ENCODE measurements at places on chromosomes 6 and 20. TPM values are rescaled to one million over a fixed set of nuclear protein-coding genes. Genes with fewer than 3 reads are reported as not detected.
A peak's percentile ranks its signal among the peaks of the same experiment; 100 is the strongest.

The HLA-DMB gene
- 2.2 TPM for total RNA-seq

DNA sequence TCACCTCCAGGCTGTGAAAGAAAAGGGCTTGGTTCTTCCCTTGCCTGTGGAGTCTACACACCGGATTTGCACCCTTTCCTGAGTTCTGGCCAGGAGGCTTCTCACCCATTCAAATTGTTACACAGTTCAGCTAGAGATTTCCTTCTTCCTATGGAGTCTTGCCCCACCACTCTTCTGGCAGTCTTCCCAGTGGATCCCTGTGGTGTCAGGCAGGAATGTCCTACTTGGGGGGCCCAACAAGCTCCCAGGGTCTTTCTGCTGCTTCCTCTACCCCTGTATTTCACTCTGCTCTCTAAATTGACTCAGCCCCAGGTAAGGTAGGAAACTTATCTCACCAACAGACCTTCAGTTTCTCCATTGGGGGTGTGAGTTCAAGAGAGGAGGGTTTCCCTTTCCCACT, 14.0 kb upstream of the CST9L start:
- DNase-seq: no peak

DNA sequence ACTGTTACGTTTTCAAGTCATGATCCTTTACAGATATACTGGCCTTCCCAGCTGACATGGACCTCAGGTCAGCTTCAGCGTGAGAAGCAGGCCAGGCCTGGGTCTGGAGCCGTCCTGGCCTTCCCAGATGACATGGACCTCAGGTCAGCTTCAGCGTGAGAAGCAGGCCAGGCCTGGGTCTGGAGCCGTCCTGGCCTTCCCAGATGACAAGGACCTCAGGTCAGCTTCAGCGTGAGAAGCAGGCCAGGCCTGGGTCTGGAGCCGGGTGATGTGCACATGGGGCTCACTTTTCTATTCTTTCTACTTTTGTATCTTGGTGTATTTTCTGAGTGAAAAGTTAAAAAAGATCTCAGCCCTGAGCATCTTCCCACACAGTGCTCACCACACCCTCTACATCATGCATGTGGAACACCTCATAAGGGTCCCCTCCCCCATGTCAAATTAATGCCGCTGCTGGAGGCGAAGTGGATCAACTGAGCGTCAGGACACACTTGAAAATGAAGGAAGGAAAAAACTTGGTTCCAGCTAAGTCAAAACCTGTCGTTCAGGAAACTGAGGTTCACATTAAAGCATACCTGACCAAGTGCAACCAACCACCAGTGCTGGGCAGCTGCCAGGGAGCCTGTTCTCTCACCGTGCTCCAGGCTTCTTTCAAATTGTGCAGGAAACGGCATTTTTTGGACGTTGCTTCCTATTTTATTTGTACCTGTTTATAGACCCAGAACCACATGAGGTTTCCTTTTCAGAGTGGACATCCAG, 32.2 kb downstream of the KIF25 start:
- DNase-seq: no peak

The ID1 gene
- total RNA-seq: 56.3 TPM

- peak; percentile 89 for DNase-seq
These were observed 19.1 kb upstream of the CHMP4B start for GRCh38 chr20:33791959-33792597.

DNA sequence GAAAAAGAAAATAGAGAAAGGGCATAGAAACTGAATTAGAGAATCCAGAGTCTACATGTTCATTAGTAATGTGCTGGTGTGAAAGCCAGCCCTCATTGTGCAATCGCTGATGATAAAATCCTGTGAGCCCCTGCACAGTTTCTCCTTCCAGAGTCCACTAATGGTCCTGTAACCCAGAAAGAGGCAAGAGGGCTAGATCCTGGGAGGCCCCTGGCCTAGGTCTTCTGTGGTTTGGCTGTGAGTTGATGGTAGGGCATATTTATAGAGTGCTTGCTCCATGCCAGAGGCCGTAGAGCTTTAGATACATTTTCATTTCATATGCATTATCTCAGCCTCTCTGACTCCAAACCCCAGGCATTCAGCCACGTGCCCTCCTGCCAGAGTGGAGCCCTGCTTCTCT, 94.9 kb upstream of the MTHFD1L start:
- no peak for DNase-seq

The SCRT2 gene
- total RNA-seq: not detected

- DNase-seq: peak; percentile 79
These were observed 658 bp downstream of the CUL7 start for GRCh38 chr6:43052842-43053544.

The C20orf202 gene
- not detected for total RNA-seq

The SNX14 gene
- 146 TPM for total RNA-seq

DNA sequence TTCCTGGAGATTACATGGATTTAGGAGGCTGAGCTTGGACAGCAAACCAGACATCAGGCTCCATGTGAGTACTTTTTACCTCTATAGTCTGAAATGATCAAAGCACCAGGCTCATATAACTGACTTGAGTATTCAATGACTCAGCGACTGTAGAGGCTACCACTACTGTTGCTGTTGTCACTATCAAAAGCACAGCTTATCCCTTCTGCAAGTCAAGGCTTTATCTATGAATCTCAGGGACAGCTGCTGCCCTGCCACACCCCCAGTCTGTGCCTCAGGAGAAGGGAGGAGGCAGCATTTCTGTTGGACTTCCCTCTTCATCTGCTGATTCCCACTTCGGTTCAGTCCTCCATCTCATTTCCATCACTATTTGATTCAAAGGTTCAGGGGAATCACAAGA, 80.5 kb upstream of the CNR1 start:
- no peak for DNase-seq

The ZBTB46 gene
- total RNA-seq: under 0.01 TPM

The OPN5 gene
- total RNA-seq: not detected

The PRIM2 gene
- total RNA-seq: 35.1 TPM

- DNase-seq: peak; percentile 19
These were observed 65.6 kb downstream of the TULP4 start for GRCh38 chr6:158377860-158378259.

- no peak for DNase-seq
These were observed 126.5 kb downstream of the TSHZ2 start for GRCh38 chr20:53098621-53099020.

The LKAAEAR1 gene
- total RNA-seq: not detected
